ENCODE measurements at places on chromosomes 11 and 22. TPM values are rescaled to one million over a fixed set of nuclear protein-coding genes. Genes with fewer than 3 reads are reported as not detected.

GRIA4 gene
- total RNA-seq = not detected

KCNQ1OT1 gene
- total RNA-seq = 3.0 TPM

RFPL2 gene
- total RNA-seq = not detected

OR8G1 gene
- not detected for total RNA-seq

SCUBE2 gene
- 6.8 TPM for total RNA-seq

BAD gene
- 94.6 TPM for total RNA-seq

Measured in Karpas-422 (cell line).